ENCODE measurements at places on chromosomes 3 and 15.

GRCh38 chr3:26099692-26100091, 309.8 kb downstream of the OXSM start:
- no peaks in the 10 kb centered on the region for H3K4me1 ChIP-seq
- no peak overlapping the region for H3K27ac ChIP-seq
- no peak for DNase-seq
- no peaks in the 10 kb centered on the region for H3K27me3 ChIP-seq

DNA sequence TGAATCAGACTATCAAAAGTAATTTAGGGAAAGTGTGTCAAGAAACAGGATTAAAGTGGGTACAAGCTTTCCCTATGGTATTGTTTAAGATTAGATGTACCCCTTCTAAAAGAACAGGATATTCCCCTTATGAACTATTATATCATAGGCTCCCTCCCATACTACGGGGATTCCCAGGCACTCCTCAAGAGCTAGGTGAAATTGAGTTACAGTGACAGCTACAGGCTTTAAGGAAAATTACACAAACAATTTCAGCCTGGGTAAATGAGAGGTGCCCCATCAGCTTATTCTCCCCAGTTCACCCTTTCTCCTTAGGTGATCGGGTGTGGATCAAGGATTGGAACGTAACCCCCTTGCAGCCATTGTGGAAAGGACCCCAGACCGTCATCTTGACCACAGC, 240.8 kb upstream of the CNTN6 start:
- H3K36me3 ChIP-seq: no peaks in the 10 kb centered on the region
- H3K4me1 ChIP-seq: no peaks in the 10 kb centered on the region
- H3K27ac ChIP-seq: no peak overlapping the region
- H3K4me3 ChIP-seq: no peak overlapping the region
- H3K27me3 ChIP-seq: no peaks in the 10 kb centered on the region
- no peak for DNase-seq

GRCh38 chr15:46270481-46271147, 635.8 kb downstream of the SQOR start:
- H3K36me3 ChIP-seq: no peaks in the 10 kb centered on the region
- H3K4me1 ChIP-seq: no peaks in the 10 kb centered on the region
- no peak overlapping the region for H3K4me3 ChIP-seq
- DNase-seq: no peak

DNA sequence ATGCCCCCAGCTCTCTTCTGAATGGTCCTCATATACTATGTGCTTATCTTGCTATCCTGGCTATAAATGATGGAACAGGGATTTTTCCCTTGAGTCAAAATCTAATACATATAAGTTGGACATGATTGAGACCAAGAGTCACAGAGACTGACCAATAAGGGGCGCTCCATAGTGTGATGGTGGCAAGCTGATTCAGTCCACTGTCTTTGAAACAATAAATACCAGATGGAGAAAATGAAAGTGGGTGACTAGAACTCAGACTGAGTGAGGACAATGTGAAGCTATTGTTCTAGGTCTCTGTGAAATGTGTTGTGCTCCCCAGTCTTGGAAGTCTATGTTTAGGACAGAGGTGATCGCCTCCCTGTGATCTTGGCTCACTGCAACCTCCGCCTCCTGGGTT, 10.6 kb upstream of the FSTL1 start:
- no peaks in the 10 kb centered on the region for H3K36me3 ChIP-seq
- H3K4me1 ChIP-seq: no peaks in the 10 kb centered on the region
- no peak overlapping the region for H3K4me3 ChIP-seq
- H3K27ac ChIP-seq: no peak overlapping the region
- peaks cover 5% of the 10 kb centered on the region for H3K27me3 ChIP-seq

DNA sequence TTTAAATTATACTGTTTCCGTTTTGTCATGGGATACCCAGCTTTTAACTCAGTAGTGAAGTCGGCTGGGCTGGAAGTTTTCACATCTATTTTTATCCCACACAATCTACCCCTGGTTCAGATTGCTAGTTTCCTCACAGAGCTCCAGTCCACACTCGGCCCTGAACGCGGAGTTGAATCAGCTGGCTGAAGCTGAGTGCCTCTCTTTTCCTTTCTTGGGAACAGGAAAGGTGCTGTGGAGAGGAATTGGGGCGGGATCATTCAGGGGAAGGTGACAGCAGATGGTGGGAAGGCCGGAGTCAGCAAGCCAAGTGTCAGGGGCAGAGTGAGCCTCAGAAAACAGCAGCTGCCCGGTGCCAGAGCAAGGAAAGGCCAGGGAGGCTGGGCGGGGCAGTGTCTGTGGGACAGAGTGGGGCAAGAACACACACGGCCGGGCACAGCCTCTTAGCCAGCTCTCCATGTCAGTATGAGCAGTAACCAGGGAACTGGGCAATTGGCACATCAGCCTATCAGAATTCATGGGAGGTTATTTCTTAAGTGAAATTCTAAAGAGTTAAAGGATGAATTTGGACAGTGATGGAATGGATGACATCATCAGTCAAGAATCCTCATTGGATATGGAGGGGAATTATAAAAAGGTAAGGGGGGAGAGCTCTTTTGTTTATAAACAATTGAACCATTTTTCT, 135.7 kb upstream of the IL12A start:
- DNase-seq: no peak
- H3K4me3 ChIP-seq: no peak overlapping the region
- peaks cover 24% of the 10 kb centered on the region for H3K27me3 ChIP-seq
- H3K36me3 ChIP-seq: no peaks in the 10 kb centered on the region
- no peak overlapping the region for H3K27ac ChIP-seq

DNA sequence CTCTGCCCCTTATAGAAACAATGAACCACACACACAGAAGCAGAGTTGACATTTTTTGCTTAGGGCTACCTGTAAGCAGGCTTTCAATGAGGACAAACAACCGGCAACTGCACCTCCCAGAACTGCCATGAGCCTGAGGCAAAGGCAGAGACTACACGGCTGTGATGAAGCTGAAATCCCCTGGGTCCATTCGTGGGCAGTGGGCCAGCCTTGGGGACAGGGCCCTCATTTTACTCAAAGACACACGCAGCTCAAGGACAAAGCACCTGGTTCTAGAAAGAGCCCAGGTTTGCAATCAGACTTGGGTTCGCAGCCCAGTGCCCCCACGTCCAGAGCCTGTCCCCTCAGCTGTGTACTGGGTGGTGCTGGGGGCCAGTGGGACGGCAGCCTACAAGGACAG, 17.9 kb downstream of the FAM174B start:
- H3K36me3 ChIP-seq: no peaks in the 10 kb centered on the region
- peaks cover 4% of the 10 kb centered on the region for H3K27me3 ChIP-seq
- no peak overlapping the region for H3K27ac ChIP-seq
- no peak for DNase-seq

DNA sequence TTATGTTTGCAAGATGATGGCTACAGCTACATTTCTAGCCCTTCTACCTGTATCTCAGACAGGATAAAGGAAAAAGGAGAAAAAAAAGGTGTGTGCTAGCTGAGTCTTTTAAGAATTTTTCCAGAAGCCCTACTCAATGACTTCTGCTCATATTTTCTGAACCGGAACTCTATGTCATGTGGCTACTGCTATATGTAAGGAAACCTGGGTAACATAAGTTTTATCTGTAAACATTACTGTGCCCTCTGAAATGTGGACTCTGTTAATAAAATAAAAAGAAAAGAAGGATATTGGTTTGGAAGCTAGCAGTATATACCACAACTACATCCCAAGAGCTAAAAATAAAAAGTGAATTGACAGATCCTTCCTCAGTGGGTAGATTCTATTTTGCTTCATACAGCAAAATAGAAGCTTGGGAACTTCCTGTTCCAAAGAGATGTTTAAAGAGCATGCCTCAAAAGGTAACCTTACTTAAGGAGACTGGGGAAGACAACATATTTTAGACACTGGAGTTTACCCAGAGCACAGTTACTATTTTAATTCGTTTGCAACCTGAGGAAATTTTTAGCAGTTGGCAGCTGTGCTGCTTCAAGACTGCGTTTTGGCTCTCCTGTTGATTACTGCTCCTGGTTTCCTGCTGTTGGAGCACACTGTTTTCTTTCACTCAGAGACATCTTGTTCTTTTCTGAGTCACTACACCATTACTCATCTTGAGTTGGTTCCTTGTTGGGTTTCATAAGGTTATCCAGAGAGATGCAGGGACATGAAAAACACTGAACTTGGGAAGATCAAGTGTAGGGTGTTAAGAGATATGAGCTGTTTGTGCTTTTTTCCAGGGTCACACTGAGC, 280.7 kb downstream of the NFKBIZ start:
- no peak for DNase-seq
- H3K27ac ChIP-seq: peak overlapping the region; percentile 64
- H3K4me3 ChIP-seq: no peak overlapping the region
- H3K4me1 ChIP-seq: peaks cover 29% of the 10 kb centered on the region

DNA sequence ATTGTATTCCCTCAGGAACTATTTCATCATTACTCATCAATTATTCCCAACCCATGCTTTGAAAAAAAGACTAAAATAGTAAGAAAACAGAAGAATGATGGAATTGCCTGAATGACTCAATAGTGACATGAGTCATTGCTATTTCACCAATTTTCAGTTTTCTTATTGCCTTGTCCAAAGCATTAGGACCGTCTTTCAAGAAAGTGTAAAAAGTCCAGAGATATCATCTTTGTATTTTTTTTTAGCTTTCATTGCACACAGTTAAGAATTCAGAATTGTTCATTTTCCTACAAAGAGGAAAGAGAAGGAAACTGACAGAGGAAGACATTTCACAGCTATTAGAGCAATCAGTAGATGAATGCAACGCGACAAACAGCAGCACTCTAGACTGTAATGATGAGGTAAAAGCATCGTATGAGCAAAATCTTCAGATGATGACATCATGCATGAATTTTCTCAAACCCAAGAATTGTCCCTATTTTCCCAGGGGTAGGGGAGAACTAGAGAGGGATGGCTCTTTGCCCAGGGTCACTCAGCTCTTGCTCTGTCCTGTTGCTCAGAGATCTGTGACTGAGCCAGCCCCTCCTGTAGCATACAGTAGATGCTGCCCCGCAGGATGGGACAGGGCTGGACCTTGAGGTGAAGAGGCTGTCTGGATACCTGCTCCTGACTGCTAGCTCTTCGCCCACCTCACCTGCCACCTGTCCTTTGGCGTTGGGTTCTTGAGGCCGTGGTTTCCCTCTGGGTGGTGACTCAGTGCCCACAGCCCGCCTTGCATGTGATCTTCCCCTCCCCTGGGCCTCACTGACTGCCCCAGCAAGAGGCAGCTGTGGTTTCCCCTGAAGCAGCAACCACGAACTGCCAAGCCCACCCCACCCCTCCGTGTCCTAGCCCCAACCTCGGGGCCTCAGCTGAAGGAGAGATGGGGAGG, 84.8 kb downstream of the PPCDC start:
- peak overlapping the region; percentile 92 for H3K27ac ChIP-seq
- H3K4me3 ChIP-seq: peak overlapping the region; percentile 66
- H3K36me3 ChIP-seq: peaks cover 11% of the 10 kb centered on the region
- peaks cover 4% of the 10 kb centered on the region for H3K27me3 ChIP-seq
- DNase-seq: peak; percentile 66
